Left ventricle myocardium inferior (tissue), 1 donor: ENCODE measurements at places on chromosomes 4 and X.

GRCh38 chr4:145097821-145098674, at the start of the genes ABCE1 and ANAPC10:
Gene ABCE1, plus strand, starts transcription at chr4:145098311. Its CDS starts 6,102 bp downstream, at chr4:145104413.
Gene ANAPC10, minus strand, starts transcription at chr4:145098196. Its CDS starts 2,097 bp downstream, at chr4:145096099.
- peak; percentile 93 for DNase-seq

GRCh38 chr4:80189956-80190677, 7.2 kb upstream of the PRDM8 start:
- DNase-seq, result no peak

DNA sequence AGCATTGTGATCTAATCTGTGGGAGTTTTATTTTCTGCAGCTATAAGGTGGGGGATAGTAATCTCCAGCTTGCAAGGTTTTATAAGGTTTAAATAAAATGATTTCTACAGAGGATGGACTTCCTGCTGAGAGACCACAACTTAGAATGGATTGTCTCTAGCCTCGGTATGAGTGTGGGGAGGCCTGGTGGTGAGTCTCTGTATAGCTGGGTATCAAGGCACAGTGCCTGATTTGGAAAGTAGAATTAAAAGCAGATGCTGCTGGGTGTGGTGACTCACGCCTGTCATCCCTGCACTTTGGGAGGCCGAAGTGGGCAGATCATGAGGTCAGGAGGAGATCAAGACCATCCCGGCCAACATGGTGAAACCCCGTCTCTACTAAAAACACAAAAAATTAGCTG, 162.0 kb upstream of the GATB start:
- DNase-seq, result no peak

DNA sequence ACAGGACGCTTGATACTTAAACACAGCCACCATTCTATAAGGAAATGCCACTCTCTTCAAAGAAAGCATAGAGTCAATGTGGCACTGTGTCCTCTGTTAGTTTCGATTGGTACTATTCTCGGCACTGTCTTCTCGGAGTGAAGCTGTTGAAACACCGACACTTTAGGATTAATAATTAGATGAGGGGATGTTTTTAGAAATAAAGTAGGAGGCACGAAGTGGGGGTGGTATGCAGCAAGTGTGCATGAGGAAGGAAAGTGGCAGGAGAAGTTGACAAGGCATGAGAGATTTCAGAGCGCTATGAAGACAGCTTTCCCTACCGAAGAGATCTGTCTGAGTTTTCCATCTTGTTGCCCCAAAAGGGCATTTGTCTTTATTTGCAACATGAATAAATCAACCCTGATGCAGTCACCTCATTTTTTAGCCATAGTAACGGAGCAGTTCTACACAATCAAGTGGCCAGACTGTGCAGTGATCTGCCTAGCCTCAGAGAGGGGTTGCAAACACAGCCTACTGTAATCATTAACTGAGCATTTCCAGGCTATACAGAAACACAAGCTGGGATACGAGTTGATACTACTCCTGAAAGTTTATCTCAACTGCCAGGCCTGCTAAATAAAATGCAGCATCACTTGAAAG, 8.3 kb downstream of the GPRIN3 start:
- no peak for DNase-seq

- DNase-seq, result no peak
These were observed 51.4 kb upstream of the PCDH18 start for GRCh38 chr4:137583671-137584070.
